ENCODE measurements at places on chromosomes 5 and 9. TPM values are rescaled to one million over a fixed set of nuclear protein-coding genes. Genes with fewer than 3 reads are reported as not detected.

DNA sequence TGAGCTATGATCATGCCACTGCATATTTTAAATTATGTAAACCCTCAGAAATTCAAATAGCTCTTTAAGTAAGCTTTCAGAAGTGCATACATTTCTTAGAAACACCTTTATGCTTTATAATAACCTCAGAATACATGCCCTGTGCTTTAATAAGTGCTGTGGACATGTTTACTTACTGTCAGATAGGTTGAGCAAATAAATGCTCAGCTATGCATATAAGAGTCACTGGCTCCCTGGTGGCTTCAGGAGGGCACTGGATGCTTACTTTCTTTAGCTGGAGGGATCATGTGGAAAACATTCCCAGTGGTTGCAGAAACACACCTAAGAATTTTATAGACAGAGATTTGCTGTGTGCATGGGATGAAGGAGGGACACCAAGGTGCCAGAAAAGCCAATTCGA is 74.4 kb downstream of the PDE6A start:
- DNase-seq: no peak

GRCh38 chr9:92180669-92181181 is 65.5 kb upstream of the SPTLC1 start:
- no peak for DNase-seq

DNA sequence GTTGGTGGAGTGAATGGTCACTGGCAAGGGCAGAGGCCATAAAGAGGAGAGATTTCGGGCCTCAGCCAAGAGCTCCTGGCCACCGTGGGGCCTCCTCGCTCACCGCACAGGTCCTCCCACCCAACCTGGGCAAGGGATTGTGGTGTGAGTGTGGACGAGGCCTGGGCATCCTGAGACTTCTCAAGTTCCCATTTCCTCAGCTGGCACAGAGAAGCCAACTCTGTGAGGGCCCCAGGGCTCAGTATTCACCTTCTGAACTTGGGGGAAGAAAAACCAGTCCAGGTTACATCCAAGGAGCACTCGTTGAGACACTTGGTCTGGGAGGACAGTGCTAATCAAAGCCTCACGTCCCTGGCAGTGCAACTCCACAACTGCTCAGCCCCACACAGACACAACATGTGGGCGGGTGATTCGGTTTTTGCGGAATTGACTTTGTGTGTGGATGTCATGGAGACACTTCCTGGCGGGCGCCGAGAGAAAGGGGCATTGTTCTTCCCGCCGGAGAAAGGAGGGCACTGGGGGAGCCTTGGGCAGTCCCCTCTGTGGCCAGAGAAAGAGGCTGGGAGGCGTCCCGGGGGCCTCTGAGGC is 28.5 kb upstream of the NKD2 start:
- no peak for DNase-seq

DNA sequence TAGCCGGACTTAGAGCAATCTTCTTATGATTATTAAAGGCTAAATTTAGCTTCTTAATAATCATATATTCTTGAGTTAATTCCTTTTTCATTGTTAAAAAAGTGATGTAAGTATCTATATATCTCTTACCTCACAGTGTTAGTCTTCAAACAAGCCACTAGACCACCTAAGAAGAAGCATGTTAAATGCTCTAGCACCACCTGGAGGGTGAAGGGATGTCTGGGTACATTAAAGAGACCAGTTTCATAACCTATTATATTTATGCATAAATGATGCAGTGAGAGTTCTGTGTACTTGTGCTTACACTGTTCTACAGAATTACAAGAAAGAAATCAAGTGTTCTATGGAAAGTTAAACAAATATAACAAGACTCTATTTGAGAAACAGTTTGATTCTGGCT is 55.9 kb upstream of the SLCO6A1 start:
- no peak for DNase-seq

DNA sequence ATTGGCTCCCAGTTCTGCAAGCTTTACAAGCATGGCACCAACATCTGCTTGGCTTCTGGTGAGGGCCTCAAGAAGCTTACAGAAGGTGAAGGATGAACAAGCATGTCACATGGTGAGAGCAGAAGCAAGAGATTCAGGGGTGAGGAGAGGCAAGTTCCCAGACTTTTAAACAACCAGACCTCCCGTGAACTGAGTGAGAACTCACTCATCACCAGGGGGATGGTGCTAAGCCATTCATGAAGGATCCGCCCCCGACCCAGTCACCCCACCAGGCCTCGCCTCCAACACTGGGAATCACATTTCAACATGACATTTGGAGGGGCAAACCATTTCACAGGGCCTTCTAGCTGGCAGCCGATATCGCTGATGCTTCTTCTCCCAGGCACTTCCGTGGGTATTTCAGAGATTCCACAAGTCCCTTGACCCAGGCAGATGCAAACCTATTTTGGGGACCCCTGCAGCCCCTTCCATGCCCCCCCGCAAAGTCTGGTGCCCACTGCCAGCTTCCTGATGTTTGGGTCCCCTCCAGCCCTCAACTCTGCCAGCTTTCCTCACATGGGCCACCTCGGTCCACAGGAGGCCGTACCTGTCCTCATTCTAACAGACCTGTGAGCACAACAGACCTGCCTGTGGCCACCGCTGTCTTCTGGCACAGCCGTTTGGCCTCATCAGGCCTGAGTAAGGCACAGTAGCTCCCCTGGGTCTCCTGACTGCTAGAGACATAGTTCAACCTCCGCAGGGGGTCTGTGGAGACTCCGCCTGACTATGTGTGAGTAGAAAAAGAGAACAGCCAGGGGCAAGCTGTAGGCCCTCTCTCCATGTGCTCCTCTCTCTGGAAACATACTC is 60.7 kb upstream of the ANGPTL2 start:
- DNase-seq: no peak

GRCh38 chr5:180811623-180812124 is 9.1 kb upstream of the MGAT1 start:
- DNase-seq: no peak

DNA sequence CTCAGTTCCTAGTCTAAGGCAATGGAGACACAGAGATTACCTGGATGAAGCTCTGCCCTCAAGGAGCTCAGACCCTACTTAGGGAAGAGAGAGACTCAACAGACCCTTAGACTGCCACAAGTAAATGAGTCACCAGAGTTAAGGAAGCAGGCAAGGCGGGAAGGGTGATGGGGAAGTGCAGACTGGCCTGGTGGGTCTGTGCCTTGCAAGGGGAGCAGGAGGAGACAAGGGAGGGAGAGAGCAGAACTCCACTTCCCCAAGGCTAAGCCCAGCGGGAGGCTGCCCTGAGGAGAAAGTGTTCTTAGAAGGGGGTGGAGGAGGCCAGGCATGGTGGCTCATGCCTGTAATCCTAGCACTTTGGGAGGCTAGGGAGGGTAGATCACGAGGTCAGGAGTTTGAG is 83.7 kb downstream of the HRH2 start:
- no peak for DNase-seq

DNA sequence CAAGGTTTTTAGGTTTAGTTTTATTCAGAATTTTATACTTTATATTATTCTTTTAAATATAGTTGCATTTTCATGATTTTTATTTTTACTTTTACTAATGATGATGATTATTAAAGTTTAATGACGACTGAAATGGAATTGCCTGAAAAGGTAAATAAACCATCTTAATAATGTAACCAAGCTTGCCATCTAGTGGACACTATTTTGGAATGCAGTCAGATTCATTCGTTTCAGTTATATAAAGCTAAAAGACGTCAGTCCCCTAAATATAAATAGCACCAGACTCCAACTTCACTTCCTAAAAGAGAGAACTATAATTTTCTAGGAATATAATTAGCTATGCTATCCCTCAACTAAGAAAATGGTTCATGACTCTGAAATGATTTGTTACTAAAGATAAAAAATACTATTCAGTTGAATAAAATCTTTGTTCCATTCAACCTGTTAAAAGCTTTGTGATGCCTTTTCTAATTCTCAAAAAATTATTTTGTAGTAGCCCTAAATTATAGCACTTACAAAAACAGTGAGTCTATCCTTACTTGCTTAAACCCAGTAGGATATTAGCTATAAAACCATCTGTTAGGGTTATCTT is 19.9 kb downstream of the ABITRAM start:
- no peak for DNase-seq

DNA sequence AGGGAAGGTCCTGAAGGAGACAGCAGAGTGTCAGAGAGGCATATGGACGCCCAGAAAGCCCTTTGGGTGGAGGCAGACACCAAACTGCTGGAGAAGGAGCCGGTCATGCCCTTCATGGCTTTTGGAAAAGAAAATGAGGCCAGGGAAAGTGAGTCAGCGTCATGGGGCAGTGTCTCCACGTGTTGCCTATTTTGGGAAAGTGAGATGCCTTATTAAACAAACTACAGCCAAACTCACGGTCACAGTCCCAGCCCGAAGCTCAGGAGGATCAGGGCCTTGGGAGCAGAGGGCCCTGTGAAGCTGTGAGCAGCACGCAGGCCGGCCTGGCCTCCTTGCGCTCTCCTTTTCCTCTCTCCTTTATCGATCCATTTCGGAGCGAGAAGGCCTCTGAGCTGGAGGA is 25.0 kb downstream of the RGS3 start:
- DNase-seq: no peak

GRCh38 chr5:36602704-36603321 is 3.6 kb upstream of the SLC1A3 start:
- DNase-seq: no peak

GRCh38 chr5:11547730-11548129 is 356.5 kb downstream of the CTNND2 start:
- no peak for DNase-seq

GRCh38 chr9:137620048-137620405 is 1.2 kb downstream of the EHMT1 start:
- DNase-seq: no peak

GRCh38 chr9:36970007-36970888 is 63.8 kb downstream of the PAX5 start:
- no peak for DNase-seq

Gene WDR38
- not detected for polyA plus RNA-seq

Gene ANGPTL2
- polyA plus RNA-seq: 0.82 TPM

Gene GADD45G
- 0.54 TPM for polyA plus RNA-seq

Gene ADGRD2
- polyA plus RNA-seq: not detected

Gene SCGB3A2
- polyA plus RNA-seq: not detected

Gene FOXD4L4
- not detected for polyA plus RNA-seq

Gene TSSK1B
- polyA plus RNA-seq: not detected

Gene PCDHB14
- not detected for polyA plus RNA-seq

Measured in GM12878 (cell line).